NCI-H1930 (cell line): ENCODE measurements at places on chromosomes 5 and 9.

DNA sequence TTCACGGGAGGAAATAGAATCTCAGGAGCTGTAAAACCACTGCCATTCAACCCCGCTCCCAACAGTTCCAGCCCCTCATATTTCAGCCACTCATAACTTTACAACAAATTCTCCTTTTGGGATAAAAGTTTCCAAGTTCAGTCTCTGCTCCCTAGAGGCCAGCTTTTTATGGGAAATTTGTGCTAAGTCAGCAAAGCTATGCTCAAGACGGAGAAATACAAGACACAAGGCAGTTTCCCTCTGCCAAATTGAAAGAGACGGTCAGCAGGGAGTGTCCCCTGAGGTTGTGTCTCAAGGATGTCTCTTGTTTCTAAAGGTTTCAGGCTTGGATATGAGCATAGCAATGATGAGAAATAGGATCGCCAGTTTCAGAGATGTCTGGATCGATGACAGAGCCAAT is 608.6 kb downstream of the CCDC171 start:
- DNase-seq: no peak

DNA sequence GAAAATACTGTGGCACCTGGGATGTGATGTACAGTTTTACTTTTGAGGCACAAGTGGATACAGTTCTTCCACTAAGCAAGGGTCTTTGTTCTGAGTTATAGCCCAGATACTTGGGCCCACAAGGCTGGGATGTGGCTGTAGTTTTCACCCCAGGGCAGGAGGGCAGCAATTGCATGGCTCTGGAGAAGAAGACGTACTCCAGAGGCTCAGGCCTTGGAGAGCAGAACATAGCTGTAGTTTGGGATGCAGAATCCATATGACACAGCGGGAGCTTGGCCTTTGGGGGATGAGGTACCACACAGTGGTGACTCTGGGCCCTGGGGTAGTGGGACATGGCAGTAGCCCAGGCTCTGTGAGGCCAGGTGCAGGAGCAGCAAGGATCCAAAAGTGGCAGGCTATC is 110.8 kb upstream of the FSTL4 start:
- no peak for DNase-seq

DNA sequence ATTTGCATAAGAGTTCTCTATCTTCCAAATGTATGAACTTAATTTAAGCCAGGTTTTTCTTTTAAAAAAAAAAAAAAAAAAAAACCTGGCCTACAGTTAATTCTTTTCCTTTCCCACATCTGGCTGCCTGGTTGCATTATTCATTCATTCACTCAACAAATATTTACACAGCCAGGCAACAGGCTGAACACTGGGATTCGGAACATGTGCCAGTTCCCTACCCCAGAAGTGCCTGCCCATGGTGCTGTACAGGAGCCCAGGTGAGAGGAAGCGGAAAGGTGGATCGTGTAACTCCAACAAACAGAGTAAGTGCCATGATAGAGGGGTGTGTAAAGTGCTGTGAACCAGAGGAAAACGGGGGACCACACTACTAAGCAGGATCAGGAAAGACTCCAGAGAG is 93.6 kb downstream of the CDK5RAP2 start:
- no peak for DNase-seq

DNA sequence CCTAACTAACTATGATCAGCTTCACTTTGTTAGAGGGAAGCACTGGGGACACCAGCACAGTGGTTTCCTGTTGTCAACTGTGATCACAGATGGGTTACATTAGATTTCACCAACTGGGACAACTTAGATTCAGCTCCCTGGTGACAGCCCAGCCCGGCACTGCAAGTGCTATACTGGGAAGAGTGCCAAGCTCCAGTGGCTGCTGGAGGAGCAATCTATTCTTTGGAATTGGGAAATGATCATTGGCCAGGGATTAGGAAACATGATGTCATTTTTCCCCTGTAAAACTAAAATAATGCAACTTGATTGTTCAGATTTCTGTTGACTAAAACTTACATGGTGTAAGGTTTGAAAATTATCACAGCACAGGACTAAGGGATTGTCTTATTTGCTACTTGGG is 33.2 kb downstream of the PTGR1 start:
- DNase-seq: no peak

- DNase-seq: no peak
These were observed 11.3 kb downstream of the TRPM6 start for GRCh38 chr9:74876382-74876949.

- DNase-seq: no peak
These were observed 19.8 kb downstream of the IL12B start for GRCh38 chr5:159310511-159310910.

DNA sequence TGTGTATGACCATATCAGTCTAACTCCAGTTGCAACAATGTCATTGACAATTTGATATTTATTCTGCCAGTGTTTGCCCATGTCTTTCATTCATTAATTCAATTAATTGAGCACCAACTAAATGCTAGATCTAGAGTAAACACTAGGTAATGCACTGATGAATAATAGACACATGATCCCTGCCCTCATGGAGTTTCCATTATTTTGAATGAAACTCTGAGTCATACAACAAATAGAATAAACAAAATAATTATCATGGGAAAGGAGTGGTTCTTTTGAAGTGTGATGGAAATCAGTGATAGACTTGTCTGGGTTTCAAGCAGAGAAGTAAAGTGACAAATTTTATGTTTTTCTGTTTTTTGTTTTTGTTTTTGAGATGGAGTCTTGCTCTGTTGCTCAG is 4.6 kb downstream of the ARHGEF37 start:
- no peak for DNase-seq

GRCh38 chr5:148393390-148393741 is 9.6 kb downstream of the FBXO38 start:
- DNase-seq: peak; percentile 85

DNA sequence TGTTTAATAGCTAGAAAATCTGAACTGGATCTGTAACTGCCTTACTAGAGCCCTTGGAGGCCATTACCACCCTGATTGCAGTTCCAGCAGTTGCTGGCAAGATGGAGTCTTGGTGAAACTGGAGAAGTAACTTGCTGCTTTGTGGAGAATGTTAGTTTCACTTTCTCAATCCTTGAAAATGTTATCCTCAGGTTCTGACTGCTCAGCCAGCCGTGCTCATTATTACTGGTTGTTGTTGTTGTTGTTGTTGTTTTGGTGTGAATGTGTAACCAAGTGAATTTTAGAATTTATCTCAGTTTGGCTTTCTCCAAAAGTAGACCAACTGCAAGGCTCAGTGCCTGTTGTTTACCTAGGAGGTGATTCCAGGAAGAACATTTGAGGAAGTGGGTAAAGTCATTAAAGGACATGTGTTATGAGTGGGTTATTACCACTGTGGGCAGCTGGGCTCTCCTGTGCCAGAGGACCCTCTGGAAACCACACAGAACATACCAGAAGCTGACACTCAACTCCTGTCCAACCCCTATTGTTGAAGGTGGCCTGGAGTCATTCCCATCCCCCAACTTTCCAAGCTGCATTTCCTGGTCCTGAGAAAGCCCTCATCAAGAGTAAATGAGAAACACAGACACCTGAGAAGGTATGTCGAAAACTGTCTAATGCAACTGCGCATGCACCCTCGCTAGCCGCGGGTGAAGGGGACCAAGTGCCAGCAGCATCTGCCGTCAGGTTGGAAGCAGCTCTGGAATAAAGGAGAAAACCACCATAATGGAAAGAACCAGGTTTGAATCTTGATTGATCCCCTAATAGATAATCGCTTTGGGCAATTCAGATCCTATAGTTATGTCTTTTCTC is 111.6 kb downstream of the CMYA5 start:
- no peak for DNase-seq

DNA sequence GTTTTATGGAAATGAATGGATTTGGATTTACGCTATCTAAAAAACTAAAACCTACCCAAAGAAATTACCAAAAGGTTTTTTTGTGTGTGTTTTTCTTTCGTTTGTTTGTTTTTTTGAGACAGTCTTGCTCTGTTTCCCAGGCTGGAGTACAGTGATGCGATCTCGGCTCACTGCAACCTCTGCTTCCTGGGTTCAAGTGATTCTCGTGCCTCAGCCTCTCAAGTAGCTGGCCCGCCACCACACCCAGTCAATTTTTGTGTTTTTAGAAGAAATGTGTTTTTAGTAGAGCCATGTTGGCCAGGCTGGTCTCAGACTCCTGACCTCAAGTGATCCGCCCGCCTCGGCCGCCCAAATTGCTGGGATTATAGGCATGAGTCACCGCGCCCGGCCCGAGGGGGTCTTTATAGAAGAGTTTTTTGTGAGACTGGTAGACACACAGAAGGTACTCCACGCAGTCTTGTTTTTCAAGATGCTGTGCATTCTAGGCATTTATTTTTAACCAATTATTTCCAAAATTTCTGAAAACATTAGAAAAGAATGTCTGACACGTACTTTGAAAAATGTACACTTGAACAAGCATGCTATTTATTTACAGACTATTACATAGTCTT is 75.7 kb downstream of the NR6A1 start:
- no peak for DNase-seq

DNA sequence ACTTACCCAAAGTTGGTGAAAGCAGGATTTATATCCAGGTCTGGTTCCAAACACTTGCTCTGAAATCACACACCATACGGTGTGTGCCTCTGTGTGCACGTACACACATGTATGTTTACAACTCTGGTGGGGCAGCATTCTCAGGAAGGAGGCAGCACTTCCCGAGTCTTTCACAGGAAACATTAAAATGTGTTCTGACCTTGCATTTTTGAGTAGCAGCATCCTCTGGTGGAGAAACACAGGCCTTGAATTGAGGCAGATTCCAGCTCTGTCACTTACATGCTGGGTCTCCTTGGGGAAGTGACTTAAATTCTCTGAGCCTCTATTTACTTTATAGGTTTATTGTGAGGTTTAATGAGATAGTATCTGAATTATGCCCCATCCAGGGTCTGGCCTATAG is 126.4 kb downstream of the RGS3 start:
- DNase-seq: no peak

GRCh38 chr5:143133721-143134120 is 269.8 kb downstream of the NR3C1 start:
- no peak for DNase-seq

DNA sequence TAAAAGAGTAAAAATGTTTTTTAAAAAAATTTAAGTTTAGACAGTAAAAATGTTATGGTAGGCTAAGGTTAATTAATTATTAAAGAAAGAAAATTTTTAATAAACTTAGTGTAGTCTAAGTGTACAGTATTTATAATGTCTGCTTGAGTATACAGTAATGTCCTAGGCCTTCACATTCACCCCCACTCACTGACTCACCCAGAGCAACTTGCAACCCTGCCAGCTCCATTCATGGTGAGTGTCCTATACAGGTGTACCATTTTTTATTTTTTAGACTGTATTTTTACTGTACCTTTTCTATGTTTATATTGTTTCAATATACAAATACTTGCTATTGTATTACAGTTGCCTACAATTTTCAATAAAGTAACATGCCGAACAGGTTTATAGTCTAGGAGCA is 234.1 kb downstream of the AUH start:
- no peak for DNase-seq

DNA sequence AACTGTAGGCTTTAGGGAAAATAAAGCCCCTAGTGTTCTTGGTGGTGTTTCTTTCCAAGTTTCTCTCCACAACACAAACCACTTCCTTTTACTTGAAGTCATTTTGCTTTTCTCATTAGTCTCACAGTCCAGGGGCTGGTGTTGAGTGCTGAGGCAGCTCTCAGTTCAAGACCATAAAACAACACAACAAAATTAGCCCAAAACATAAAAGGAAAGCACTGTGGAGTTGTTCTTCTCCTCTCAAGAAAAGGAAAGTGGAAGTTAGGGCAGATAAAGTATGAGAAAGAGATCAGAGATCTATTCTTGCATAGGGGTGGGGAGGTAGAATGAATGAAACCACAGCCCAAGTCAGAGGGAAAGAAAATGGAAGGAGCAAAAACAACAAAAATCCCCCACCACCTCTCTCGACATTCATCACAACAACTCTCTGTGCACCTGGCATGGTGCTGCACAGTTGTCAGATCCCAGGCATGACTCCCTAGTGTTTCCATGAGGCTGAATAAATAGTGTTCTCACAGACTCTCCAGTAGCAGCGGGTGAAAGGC is 569.9 kb downstream of the RAB3C start:
- no peak for DNase-seq

GRCh38 chr5:42366051-42366450 is 57.2 kb upstream of the GHR start:
- DNase-seq: no peak

GRCh38 chr5:72324189-72324825 is 4.1 kb downstream of the PTCD2 start:
- no peak for DNase-seq

DNA sequence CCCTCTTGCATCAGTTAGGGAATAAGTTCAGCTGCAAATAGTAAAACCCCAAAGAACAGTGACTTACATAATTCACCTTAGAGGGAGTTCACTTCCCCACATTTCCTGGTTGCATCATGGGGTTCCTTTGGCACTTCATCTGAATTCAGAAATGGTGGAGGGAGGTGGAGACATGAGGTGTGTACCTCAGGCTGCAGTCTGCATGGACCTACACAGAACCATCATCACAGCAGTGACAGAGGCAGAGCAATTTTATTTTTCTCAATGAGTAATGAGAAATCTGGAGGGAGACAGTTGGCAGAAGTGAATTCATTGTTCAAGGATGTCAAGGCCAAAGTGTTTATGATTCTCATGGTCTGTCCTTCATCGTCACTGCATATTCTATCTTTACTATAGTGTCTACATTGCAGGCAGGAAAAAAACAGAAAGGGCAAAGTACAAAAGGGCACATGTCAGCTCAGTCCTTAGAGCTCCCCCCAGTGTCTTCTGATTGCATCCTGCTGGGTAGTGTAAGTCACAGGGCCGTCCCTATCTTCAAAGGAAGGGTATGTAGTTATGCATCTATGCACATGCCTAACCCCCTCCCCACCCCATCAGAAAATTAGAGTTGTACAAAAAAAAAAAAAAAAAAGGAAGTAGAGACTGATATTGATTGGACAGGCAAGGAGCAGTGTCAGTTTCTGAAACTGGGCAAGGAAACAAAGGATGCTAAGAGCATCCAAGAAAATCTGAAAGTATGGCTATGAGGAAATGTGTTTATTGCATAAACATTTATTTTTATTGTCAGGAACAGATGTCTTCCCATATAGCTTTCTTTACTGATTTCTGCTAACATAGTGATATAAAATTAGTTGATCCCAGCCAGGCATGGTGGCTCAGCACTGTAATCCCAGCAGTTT is 132.7 kb upstream of the APC start:
- no peak for DNase-seq
